ENCODE measurements at places on chromosomes 3 and 15.

GRCh38 chr15:44545913-44546802, 9.2 kb downstream of the EIF3J start:
- DNase-seq: peak; percentile 58

DNA sequence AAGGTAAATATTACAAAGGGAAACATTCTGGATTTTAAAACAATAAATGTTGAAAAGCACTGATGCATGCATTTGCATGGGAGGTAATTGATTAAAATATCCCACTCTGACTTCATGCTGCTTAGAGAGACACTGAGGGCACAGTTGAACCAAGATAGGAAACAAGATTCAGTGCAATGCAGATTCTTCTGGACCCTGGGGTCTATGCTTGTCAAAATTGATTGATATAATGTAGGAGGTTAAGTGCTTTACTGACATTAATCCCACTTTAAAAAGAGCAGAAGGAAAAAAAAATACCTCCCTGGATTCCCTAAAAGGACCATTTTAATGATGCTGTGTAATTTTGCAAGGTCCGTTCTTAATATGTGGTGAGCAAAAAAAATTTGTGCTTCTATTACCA, 454.2 kb downstream of the GABRB3 start:
- no peak for DNase-seq

DNA sequence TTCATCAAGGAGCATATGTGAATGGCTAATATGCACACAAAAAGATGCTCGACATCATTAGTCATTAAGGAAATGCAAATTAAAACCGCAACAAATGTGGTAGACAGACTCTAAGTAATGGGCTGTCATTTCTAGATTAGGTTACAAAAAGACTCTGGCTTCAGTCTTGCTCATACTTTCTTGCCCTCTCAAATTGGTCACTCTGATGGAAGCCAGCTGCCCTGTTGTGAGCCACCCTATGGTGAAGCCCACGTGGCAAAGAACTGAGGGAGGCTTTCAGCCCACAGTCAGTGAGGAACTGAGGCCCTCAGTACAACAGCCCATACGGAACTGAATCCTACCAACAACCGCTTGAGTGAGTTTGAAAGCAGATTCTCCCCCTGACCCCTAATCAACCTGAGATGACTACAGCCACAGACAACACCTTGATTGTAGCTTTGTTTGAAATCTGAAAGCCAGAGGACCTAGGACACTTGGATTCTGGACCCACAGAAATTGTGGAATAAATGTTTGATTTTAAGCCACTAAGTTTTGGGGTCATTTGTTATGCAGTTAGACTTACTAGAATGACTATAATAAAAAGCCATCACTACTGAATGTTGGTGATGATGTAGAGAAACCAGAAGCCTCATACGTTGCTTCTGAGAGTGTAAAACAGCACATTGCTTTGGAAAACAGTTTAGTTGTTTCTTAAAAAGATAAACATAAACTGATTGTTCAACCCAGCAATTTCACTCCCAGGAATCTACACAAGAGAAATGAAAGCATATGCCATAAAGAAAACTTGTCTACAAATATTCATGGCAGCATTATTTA, 45.7 kb downstream of the EHHADH start:
- peak; percentile 17 for DNase-seq

- no peak for DNase-seq
Measured at GRCh38 chr15:76347482-76348055, 11.0 kb downstream of the ISL2 start.

DNA sequence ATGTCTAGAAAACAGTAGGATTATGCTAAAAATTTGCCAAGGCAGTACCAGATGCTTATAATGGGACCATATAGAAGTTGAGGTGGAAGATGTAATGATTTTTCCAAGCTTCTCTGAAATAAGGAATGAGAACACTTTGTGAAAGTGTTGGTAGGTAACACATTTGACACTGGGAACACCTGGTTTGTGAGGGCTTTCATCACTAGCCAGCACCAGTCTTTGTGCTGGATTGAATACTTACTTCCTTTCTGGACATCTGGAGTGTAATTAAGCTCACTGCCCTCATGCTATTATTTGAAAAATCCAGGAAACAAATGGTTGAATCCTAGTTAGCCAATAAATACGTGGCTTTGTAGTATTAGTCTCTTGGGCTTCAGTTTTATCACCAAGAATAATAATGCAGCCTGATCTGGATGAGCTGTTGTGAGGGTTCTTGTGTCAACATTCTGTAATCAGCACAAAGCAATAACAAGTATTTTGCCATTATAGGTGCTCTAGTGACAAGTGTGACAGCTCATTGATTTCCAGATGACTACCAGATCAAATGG, 12.9 kb downstream of the CCDC80 start:
- no peak for DNase-seq

DNA sequence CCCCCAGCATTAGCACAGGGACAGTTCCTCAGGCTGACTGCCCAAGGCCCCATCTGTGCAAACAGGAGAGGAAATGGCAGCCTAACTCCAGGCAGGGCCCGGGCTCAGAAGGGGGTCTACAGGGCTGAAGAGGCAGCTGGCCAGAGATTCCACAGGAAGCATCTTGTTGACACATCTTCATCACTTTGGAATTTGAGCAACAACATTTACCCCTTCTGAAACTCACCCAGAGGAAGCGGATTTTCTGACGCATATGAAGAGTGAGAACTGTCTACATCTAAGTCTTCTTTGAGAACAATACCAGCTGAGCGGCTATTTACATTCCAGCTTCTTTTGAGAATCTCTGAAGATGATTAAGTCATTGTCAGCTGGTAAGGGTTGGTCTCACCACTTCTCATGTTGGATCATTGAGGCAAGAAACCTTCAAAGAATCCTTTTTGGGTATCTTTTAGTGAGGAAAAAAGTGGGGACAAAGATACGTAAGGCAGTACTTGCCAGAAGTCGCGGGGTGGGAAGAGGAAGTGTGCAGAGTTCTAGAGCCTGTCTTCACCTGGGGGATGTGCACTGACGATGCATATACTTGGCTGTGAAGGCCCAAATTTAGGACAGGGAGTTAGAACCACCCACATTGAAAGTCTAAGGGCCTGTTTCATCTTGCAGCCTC, 25.4 kb upstream of the SRP14 start:
- DNase-seq: peak; percentile 56

- peak; percentile 97 for DNase-seq
Measured at GRCh38 chr15:40593588-40594428, at the start of gene KNL1. Gene KNL1, plus strand, starts transcription at chr15:40594249. Its CDS starts 8,683 bp downstream, at chr15:40602932.

GRCh38 chr3:141728355-141728892, 9.7 kb upstream of the RNF7 start:
- no peak for DNase-seq

DNA sequence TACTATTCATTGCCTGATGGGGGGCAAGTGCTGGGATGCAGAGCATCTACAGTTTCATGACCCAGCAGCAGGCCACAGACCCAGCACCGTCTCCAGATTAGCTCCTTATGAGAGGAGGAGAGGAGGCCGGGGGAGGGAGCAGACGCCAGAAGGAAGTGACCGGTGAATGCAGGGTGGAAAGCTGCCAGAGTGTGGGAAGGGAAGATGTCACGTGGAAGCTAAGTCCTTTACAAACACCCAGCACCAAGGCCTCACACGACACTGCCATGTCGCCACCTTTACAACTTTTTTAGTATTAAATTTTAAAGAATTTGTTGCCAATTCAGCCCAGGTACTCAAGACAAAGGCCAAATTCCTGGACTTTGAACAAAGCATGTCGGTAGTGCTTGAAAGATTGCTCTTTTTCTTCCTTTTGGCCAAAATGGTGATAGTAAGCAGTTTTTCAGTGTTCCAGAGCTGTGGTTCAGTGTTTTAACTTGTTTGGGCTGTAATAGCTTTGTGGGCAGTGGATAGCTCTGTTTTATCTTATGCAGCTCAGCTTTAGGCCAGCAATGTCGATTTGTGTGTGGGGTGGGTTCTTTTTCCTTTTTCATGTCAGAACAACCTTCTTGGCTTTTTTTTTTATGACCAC, 58.2 kb downstream of the ZBTB38 start:
- DNase-seq: peak; percentile 73

GRCh38 chr3:132443421-132443820, 26.1 kb downstream of the DNAJC13 start:
- no peak for DNase-seq

DNA sequence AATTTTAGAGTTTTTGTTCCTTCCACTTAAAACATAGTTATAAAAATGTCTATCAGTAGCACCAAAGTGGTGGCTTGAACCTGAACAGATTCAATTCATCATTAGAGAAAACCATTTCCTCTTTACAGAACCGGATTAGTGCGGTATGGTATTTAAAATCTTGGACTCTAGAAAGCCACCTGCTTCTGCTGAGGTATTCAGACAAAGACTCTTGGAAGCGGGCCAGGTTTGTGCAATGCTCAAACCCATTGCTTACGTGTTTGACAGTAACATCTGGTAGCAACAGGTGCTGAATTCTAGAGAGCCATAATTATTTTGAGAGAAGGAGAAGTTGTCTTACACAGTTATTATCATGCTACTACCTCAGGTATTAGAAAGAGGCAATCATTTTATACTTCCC, 290.5 kb downstream of the NAALADL2 start:
- DNase-seq: no peak

DNA sequence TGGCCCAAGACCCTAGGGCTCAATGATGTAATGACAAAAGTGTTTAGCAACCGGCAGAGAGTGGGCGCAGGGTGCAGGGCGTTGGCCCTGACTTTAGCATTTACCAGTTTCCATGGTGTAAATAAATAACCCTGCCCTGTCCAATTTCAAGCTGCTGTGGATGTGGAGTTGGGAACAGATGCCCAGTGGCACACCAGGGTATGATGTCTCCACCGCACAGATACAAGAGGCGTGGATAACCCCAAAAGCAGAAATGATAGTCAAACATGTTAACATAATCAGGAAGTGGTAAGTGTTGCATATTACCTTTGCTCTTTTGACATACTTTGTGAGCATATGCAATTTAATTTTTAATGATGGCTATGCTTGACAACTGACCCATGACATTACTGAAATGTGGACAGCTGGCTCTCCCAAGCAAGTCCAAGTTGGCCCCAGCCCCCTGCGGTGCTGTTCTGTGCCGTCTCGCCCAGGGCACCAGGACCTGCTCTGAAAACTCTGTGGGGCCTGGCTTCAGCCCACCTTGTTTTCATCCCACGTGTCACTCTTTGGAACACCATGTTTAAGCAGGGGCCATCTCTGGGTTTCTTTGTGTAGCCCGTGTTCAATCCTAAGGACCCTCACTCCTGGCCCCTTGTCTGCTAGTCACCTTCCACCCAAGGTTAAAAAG, 10.8 kb upstream of the ANPEP start:
- DNase-seq: no peak

Measured in cardiac fibroblast (primary cell).